ENCODE measurements at places on chromosomes 12 and 14.

- no peak for DNase-seq
Observed at GRCh38 chr14:77000340-77001270, 27.9 kb downstream of the IRF2BPL start.

DNA sequence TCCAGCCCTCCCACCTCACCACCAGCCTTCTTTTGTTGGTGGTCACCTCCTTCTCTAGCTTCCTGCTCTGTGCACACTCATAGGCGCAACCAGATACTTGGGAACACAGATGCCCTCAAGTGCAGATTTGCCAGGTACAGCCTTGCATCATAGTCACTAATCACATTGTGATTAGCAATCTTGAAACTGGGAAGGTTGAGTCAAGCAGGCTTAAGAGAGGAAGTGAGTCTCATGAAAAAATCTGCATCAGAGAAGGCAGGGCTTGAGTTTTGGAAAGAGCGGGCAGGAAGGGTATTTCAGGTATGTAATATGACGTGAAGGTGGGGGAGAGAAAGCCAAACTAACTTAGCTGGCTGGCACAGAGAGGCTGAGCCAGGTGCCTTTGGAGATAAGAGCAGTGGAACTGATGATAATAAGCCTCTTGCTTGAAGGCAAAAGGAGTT lies 2.7 kb upstream of the RABGGTA start:
- DNase-seq: no peak

- DNase-seq: no peak
Observed at GRCh38 chr14:67941456-67942018, 122.0 kb downstream of the RAD51B start.

DNA sequence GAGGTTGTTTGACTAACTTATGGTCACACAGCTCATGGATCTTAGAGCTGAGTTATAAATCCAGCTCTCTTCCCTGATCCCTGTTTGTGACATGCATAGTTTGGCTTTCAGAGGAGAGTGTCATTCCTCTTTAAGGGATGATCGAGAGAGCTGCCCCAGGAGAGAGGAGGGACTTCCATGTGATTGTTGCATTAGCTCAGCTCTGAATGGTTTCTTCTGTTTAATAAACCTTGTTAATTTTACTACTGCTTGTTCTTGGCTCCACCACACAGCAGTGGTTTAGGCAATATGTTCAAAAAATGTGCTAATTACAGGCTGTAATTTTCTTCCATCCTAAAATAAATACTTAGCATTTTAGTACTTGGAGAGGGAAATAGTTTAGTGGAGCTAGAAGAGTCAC lies 152.5 kb downstream of the C12orf75 start:
- DNase-seq: no peak

DNA sequence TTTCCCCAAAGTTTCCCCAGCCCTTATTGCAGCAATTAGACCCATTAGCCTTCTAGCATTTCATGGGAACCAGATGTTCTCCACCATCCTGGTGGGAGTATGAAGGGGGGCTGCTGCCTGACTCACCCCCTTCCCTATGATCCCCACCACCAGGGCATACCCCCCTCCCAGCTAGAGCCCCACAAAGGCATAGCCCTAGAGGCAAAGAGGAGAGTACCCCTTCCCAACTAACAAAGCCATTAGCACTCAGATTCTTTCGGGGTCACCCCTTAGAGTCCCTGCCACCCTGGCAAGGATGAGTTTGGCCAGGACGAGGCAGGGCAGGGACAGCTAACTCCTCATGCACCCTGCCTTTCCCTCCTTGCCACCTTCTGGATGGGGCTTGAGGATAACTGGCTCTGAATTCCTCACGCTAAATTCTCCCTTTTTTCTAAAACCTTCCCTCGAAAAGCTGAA lies 9.2 kb downstream of the RARG start:
- no peak for DNase-seq

- no peak for DNase-seq
Observed at GRCh38 chr14:36012621-36013020, 163.9 kb downstream of the PTCSC3 start.
